ENCODE measurements at places on chromosomes 4 and X.

- DNase-seq: no peak
Measured at GRCh38 chr4:41307638-41308037, 50.9 kb downstream of the UCHL1 start.

- DNase-seq: no peak
Measured at GRCh38 chr4:109408711-109409110, 24.9 kb upstream of the SEC24B start.

DNA sequence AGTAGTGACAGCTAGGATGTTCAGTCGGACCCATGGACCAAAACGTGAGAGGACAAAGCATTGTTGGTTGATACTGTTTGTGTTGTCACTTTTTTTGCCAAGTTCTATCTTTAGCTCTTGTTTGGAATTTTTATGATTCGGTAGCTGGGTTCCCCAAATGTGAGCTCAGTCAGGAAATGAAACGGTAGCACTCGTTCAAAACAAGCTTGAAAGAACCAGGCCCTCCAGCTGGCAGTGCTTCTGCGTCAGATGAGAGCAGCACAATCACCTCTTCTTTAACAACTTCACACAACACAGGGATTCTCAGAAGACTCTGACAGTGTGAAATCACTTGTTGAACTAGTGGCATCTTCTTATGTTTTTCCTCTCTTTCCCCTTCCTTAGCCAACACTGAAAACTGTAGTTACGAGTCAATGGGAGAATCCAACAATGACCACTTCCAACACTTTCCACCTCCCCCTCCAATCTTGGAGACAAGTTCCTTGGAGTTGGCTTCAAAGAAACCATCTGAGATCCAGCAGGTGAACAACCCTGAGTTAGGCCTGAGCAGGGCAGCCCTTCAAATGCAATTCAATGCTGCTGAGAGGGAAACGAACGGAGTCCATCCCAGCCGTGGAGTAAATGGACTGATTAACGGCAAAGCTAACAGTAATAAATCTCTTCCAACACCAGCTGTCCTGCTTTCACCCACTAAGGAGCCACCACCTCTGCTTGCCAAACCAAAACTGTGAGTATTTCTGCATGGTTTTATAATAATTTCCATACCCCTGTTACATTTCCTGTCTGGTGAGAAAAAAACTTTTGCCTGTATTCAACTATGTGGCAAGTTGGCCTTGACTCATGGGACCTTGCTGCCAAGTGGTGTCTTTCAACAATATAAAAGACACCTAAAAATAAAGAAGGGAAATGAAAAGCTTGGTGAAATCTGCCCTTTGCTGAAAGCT, 214.6 kb downstream of the PALLD start:
- no peak for DNase-seq

DNA sequence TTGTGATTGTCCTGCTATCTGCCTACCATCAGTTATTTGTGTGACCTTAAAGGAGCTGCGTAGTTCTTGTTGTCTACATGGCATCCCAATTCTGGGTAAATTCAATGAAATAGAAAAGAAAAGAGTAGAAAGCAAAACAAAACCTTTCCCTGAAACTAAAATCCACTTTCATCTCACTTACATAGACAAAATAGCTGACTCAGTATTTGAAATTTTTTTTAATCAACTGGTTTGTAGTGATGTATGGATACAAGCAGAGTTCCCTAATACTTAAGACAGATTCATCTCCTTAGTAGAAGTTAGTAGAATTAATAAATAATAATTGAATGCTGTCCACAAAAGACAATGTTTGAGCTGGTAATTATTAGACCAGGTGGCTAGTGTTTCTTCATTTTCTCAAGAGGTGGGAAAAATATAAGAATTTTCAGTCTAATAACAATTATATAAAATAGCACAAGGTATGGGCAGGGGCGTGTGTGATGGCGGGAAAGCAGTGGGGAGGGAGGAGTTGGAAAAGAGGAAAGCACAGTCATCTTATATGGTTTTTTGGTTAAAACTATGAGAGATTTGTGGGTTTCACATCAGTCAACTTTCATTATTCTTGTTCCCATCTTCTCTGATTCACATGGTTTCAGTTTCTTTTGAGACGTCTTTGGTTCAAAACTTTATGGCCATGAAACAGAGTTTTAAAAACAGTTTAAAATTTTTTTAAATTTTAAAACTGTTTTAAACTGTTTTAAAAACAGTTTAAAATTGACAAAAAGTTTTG, 275.2 kb downstream of the SPRY1 start:
- DNase-seq: no peak

GRCh38 chrX:45233531-45233930, 32.9 kb upstream of the DIPK2B start:
- DNase-seq: no peak

- no peak for DNase-seq
Measured at GRCh38 chr4:6128221-6128850, 72.0 kb downstream of the JAKMIP1 start.

DNA sequence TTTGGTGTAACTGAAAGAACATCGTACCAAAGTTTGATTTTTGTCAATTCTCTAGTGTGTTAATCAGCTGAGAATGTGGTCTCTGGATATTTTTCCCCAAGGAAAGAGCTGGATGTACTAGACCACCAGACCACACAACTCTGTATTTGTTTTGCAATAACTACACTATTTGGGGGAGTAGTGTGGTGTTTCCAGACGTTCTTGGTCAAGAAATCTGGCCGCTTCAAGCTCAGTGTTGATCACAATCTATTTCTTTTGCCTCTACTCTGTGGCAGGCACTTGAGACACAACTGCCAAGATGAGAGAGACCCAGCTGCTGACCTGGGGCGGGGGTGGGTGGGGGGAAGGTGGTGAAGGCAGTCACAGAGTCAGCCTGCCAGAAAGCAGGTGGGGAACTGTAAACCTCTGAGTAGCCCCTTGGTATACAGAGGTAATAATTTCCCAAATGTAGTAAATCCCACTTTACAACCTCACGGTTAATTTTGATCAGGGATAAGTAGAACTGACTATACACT, 30.6 kb downstream of the PTTG2 start:
- DNase-seq: no peak

GRCh38 chr4:6408263-6408662, 64.2 kb downstream of the PPP2R2C start:
- no peak for DNase-seq

DNA sequence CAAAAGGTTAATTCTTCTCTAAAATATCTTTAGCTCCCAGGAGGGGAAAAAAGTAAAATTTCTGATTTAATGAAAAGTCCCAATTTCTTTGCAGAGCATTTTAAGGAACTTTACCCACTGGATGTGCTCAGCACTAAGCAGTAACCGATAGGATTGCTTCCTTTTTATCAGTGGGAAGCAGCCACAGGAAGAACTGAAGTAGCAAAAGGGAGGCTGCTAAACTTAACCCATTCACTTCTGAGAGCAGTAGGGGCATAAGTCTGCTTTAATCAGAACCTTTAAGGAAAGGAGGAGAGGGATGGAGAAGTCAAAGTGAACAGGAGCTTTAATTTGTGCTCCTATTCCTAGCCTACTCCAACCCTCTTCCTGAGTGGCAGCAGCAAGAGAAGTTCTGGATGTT, at the start of gene F8:
Gene F8, minus strand, starts transcription at position 139 of the 400 bp plus-strand sequence. CDS start 171 bp downstream, outside the sequence.
- no peak for DNase-seq

- DNase-seq: no peak
Measured at GRCh38 chrX:36983831-36984230, 24.3 kb upstream of the FAM47C start.

DNA sequence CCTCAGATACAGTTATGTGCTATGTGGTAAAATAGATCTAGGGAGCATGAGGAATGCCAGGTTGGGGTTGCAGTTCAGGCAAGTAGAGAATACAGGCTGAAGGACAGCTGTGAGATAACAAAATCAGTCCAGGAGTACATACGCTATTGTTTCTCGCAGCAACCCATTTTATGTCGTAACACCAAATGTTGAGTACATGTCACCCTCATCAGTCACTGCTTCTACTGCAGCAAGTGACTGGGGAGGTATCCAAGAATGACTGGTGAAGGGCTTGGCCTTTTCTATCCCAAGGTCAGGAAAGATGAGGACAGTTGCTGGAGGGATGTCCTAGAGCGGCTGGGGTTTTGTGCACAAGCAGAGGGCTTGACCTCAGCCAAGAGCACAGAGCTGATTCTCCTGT, 172.1 kb downstream of the CBR4 start:
- no peak for DNase-seq

DNA sequence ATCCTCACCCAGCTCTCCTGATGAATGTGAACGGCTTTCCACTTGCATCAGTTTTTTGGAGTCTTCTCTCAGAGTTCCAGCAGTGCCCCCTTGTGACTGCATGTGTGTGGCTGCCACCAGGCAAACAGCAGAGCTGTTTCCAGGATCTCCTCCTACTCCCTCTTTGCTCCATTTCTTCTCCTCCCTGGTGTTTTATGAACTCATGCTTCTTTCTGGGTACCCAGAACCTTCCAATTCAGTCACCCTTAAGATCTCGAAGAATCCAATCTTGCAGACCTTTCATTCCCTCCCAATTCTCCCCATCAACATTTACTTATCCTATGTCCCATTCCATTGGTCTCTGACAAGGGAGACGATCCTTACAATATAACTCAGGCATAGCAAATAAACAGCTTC, 6.8 kb upstream of the TCEANC start:
- DNase-seq: peak; percentile 3

DNA sequence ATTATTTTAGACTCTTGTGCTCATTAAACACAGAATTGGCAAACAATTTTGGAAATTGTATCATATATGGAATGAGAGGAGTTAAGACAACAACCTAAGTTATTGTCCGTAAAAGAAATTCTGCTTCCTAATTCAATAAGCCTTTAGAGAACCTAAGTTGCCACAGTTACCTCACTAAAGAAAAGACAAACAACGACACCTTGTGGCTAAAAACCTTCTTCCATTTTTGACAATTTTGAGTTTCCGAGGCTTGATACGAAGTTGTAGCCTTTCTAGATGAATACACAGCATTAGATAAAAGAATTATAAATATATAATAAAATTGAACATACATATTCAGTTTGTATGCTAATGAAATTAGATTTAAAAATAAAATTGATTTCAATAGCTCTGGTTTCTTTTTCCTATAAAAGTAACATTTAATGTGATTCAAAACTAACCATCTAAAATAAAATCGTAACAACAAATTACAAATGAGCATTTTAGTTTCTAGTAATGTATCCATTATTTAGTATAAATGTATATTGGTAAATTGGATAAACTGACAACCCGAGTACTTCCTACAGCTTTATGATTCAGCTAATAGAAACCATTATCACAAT, 275.1 kb downstream of the GPM6A start:
- no peak for DNase-seq

GRCh38 chrX:8201896-8202331, 30.8 kb upstream of the VCX2 start:
- DNase-seq: no peak

- DNase-seq: no peak
Measured at GRCh38 chr4:185566425-185566824, 31.1 kb upstream of the PDLIM3 start.

DNA sequence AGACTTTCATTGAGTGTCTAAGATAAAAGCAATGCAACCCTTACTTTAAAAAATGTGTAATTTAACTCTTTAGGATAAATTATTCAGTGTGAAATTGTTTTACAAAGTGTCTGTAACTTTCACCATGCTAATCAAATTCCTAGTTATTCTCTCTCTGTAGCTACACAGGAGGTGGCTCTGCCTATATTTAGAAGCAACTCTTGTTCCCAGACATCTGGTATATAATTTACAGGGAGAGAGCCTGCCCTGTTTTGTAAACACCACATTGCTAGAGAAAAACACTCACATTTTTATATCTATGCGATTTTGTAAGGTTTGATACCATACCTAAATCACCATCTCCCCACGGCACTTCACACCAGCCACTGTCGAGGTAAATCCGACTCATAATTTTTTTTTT, 35.5 kb upstream of the SPATA4 start:
- no peak for DNase-seq

- DNase-seq: no peak
Measured at GRCh38 chr4:53463340-53463739, 85.9 kb downstream of the FIP1L1 start.

- DNase-seq: no peak
Measured at GRCh38 chr4:15682242-15683142, 865 bp downstream of the FAM200B start.

DNA sequence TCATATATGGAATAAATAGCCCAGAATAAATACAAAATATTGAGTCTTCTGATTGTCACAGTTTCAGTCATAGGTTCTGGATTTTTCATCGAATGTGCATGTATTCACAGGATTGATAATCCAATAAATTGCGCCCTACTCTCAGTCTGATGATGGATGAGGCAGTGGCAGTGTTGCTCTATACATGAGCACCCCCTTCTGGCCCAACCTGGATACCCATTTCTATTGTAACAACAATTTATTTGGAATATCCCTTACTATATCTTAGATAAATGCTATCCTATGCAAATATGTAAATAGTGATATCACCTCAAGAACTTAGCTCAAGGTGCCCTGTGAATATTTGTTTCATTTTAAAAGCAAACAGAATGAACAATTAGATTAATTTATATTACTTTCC, 733.7 kb upstream of the PABPC4L start:
- no peak for DNase-seq

GRCh38 chr4:169005453-169006099, 4.5 kb downstream of the CBR4 start:
- no peak for DNase-seq

GRCh38 chr4:171721937-171722336, 91.3 kb upstream of the GALNTL6 start:
- no peak for DNase-seq

DNA sequence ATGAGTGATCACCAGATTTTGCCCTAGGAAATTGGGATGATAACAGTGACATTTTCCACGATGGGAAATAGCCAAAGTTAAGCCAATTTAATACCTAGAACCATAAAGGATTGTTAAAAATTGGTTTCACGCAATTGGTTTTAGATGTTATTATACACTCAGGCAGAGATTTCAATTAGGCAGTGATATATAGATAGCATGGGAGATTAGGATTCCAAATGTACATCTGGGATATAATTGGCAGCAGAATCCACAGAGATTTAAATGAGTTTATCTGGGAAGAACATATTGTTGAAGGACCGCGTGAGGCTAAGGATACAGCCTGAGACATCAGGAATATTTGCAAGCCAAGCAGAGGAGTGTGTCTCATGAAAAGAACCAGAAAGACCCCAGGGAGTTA, 351.6 kb downstream of the GPM6A start:
- DNase-seq: no peak

DNA sequence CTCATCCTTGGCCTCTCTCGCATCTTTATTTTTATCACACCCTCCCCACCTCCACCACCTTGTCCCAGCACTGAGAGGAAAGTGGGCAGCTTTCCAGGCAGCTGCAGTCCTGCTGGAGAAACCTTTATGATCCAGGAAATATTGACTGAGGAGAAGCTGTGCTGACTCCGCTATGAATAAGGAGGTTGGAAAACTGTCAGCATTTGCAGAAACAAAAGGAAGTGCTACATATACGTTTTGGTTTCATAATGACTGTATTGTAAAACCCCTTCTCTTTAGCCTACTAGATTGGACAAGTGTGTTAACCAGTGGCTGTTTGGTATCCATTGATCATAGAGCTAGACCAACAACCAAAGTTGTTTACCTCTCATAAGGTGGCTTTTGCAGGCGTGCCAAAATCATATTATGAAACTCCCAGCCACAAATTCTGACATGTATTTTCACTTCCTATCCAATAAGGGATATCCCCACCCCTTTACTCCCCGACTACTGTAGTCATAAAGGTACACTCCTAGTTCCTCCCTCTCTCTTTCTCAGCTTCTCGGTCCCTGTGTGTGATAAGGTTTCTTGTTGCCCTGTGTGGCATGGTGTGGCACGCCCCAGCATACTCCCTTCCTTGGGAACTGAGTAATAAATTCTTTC, 88.4 kb downstream of the GPR143 start:
- no peak for DNase-seq

GRCh38 chr4:41611881-41612871, 74.2 kb downstream of the LIMCH1 start:
- DNase-seq: no peak
